ENCODE measurements at places on chromosomes 1 and 21.
A peak's percentile ranks its signal among the peaks of the same experiment; 100 is the strongest.

GRCh38 chr1:93729906-93730305 is 48.3 kb upstream of the BCAR3 start:
- H3K36me3 ChIP-seq: peaks cover 3% of the 10 kb centered on the region
- DNase-seq: no peak
- H3K4me1 ChIP-seq: no peaks in the 10 kb centered on the region
- H3K27ac ChIP-seq: no peak overlapping the region
- H3K4me3 ChIP-seq: no peak overlapping the region

GRCh38 chr1:21238141-21238800 is 52.0 kb downstream of the ECE1 start:
- H3K27ac ChIP-seq: no peak overlapping the region
- H3K27me3 ChIP-seq: no peaks in the 10 kb centered on the region
- no peak overlapping the region for H3K4me3 ChIP-seq
- H3K4me1 ChIP-seq: no peaks in the 10 kb centered on the region
- DNase-seq: no peak
- peaks cover 44% of the 10 kb centered on the region for H3K36me3 ChIP-seq

DNA sequence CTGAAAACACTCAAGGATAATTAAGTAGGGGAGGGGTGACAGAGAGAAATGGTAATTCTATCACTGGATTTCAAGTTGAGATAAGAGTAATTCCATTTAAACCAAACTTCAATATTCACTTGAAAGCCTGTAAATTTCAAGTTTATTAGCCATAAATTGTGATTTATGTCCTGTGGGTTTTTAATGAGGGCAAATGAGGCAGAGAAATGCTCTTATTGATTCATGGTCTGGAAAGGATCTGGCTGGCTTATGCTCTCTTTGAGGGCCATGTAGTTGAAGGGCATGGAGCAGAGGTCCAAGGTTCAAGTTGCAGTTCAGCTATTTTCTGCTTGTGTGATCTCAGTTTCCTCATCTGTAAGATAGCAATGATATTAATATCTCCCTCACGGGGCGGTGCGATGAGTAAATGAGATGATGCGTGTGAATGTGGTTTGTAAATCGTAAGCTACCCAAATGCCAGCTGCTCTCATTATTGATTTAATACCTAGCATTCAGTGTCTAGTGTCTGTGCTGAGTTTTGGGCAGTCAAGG is 12.3 kb downstream of the OLFML3 start:
- H3K36me3 ChIP-seq: peaks cover 3% of the 10 kb centered on the region
- DNase-seq: no peak
- H3K27ac ChIP-seq: no peak overlapping the region

- no peak for DNase-seq
- H3K4me3 ChIP-seq: no peak overlapping the region
- H3K27me3 ChIP-seq: peaks cover 73% of the 10 kb centered on the region
- H3K36me3 ChIP-seq: no peaks in the 10 kb centered on the region
- H3K27ac ChIP-seq: no peak overlapping the region
Measured at GRCh38 chr21:35475009-35475408, 425.9 kb upstream of the RUNX1 start.

GRCh38 chr1:168137515-168137821 is 738 bp upstream of the GPR161 start:
- no peak for DNase-seq
- no peaks in the 10 kb centered on the region for H3K36me3 ChIP-seq
- H3K4me1 ChIP-seq: peaks cover 12% of the 10 kb centered on the region
- peak overlapping the region; percentile 62 for H3K27ac ChIP-seq

DNA sequence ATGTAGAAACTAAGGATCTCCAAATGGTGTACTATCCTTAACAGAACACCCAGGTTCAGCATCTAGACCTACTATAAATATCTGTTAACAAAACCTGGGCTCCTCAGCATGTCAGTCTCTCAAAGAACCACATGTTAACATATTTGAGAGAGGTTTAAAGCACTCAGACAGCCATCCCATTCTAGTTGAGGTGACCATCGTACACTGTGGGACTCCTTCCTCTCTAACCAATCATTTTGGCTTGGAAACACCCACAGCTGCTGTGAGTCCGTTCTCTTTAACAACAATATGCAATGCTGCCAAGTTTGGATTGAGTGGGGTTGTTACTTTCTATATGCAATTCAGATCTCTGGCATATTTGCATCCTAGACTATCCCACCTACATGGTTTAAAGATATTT is 105.8 kb downstream of the MRPL39 start:
- H3K4me1 ChIP-seq: peaks cover 3% of the 10 kb centered on the region
- H3K27me3 ChIP-seq: peaks cover 11% of the 10 kb centered on the region
- H3K4me3 ChIP-seq: no peak overlapping the region
- DNase-seq: no peak
- no peaks in the 10 kb centered on the region for H3K36me3 ChIP-seq
- H3K27ac ChIP-seq: no peak overlapping the region

- peaks cover 52% of the 10 kb centered on the region for H3K27me3 ChIP-seq
- no peak overlapping the region for H3K4me3 ChIP-seq
- H3K36me3 ChIP-seq: no peaks in the 10 kb centered on the region
- H3K4me1 ChIP-seq: no peaks in the 10 kb centered on the region
- DNase-seq: no peak
- H3K27ac ChIP-seq: no peak overlapping the region
Measured at GRCh38 chr1:162868972-162869371, 8.0 kb upstream of the CCDC190 start.

All from effector memory CD8-positive, alpha-beta T cell (primary cell).